ENCODE measurements at places on chromosomes 1 and 21. TPM values are rescaled to one million over a fixed set of nuclear protein-coding genes. Genes with fewer than 3 reads are reported as not detected.

The ACKR1 gene
- total RNA-seq: not detected

The ADAM30 gene
- total RNA-seq: not detected

The CELA3B gene
- not detected for total RNA-seq

The OR2G2 gene
- not detected for total RNA-seq

The PPM1J gene
- total RNA-seq: 0.75 TPM

The SOX13 gene
- 16.4 TPM for total RNA-seq

The SSU72 gene
- total RNA-seq: 100 TPM

The KCNE2 gene
- total RNA-seq: not detected

The DHCR24 gene
- total RNA-seq: 50.1 TPM

The LDLRAD1 gene
- total RNA-seq: not detected

The RUNX1 gene
- 5.7 TPM for total RNA-seq

The C1QB gene
- total RNA-seq: not detected

The TDRKH gene
- 5.2 TPM for total RNA-seq

The RSBN1 gene
- total RNA-seq: 4.1 TPM

The NRAS gene
- 26.2 TPM for total RNA-seq

The MIXL1 gene
- total RNA-seq: not detected

The CHODL gene
- not detected for total RNA-seq

The CD48 gene
- not detected for total RNA-seq

The VPS45 gene
- total RNA-seq: 16.7 TPM

The TRIM17 gene
- not detected for total RNA-seq

The IVL gene
- 0.10 TPM for total RNA-seq

The CD5L gene
- not detected for total RNA-seq
